CD4-positive, alpha-beta T cell (primary cell): ENCODE measurements at places on chromosomes 6 and 20. TPM values are rescaled to one million over a fixed set of nuclear protein-coding genes. Genes with fewer than 3 reads are reported as not detected.

DNA sequence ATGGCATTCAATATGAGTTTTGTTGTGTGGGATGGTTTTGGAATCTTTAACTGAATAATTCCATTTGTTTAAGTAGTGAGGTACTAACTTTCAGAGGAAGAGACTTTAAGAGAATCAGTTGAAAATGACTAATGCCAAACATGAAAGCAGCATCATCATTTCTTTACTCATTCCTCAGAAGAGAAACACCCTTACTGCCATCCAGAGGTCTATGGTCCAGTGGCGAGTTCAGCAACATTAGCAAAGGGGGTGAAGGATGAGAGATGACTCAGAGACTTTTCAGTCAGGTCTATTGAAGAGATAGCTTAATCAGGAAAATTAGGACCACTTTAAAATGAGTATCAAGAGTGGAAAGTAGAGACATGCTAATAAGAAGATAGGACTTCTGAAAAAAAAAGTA, 118.8 kb downstream of the COL19A1 start:
- DNase-seq = no peak

LEMD2 gene
- total RNA-seq = 122 TPM

DNA sequence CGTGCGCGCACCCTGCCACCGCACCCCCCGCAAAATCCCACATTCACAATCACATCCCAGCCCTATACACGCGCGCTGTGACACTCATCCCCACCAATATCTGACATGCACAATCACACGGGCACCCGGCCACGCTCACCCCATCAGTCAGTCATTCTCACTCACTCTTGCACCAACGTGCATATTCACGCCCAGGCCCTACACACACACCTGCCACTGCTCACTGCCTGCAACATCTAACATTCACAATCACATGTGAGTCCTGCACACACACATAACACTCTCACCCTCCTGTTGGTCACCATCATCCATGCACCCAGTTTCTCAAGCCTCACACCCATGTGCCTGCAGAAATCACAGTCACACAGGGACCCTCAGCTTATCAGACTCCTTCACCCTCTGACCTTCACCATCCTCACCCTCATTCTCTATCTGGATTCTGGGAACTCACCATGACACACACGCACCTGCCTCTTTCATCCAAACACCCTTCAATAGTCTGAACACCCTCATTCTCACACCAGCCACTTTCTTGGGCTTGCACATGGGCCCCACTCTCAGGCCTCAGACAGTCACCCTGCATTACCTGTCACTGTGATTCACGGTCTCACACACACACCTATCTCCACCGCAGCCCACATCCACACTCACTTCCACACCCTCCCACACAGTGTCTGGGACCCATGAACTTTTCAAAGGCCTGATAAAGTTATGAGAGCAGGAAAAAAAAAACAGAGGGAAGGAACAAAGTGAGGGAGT, 748 bp upstream of the ATP9A start:
- DNase-seq = no peak

- no peak for DNase-seq
Observed at GRCh38 chr6:46255528-46255927, 84.7 kb upstream of the ENPP5 start.

DNA sequence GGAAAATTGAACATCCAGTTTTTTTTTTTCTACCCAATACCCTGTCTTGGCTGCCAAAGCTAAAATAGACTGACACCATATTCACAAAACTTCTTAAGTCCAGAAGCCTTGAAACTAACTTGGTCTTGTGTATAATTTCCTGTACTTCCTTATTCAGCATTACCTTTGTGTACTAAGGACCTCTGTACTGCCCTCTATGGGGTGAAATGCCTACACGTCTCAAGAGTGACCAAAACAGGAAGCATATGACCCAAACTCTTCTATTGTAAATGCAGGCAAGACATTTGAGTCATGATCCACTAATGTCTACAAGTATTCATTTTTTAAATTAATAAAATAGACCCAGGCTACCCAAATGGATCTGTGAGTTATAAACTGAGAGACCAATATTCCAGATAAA, 50.4 kb downstream of the HMGCLL1 start:
- DNase-seq = no peak

GRCh38 chr6:113184736-113185135, 672.4 kb upstream of the MARCKS start:
- no peak for DNase-seq

TNNC2 gene
- 1.5 TPM for total RNA-seq

OR2B6 gene
- not detected for total RNA-seq

SLC22A3 gene
- total RNA-seq = not detected

MRAP2 gene
- not detected for total RNA-seq

TRAPPC3L gene
- total RNA-seq = not detected

GRCh38 chr6:79440598-79440997, 96.6 kb downstream of the LCA5 start:
- no peak for DNase-seq

- no peak for DNase-seq
Observed at GRCh38 chr6:153099636-153100035, 31.4 kb downstream of the RGS17 start.

GRCh38 chr20:51889466-51889865, 87.1 kb upstream of the SALL4 start:
- DNase-seq = no peak

DNA sequence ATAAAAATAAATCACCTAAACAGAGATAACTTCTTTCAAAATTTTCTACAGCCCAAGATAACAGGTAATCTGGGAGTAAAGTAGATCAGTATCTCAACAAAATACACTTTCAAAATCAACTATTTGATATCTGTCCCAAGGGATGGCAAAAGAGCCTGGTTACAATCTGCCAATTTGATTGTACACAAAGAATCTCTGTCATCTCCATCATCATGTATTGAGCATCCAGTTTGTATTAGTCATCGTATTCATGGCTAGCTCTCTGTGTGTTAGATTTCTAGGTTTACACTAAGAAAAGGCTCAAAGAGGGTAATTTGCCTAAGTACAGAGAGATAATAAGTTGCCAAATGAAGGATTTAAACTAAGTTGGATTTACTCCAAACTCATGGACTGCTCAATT, 329.0 kb upstream of the NRSN1 start:
- DNase-seq = no peak

TTLL9 gene
- not detected for total RNA-seq

GRCh38 chr6:89310929-89311328, 4.2 kb downstream of the GABRR2 start:
- DNase-seq = no peak

EZR gene
- total RNA-seq = 434 TPM

TAGAP gene
- total RNA-seq = 245 TPM

DNA sequence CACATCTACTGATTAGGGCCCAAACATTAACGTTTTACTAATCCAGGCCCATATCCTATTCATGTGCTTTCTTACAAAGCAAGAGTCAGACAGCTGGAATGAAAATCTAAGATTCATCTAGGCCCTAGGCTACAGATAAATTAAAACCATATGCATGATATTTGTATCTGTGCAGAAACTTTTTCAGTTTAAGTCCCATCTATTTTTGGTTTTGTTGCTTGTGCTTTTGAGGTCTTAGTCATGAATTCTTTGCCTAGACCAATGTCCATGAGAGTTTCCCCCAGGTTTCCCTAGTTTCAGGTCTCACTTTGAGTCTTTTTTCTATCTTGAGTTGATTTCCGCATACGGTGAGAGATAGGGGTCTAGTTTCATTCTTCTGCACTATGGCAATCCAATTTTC, 20.2 kb downstream of the ADNP start:
- DNase-seq = no peak

SUMO4 gene
- 8.6 TPM for total RNA-seq

HDGFL1 gene
- total RNA-seq = not detected

DNA sequence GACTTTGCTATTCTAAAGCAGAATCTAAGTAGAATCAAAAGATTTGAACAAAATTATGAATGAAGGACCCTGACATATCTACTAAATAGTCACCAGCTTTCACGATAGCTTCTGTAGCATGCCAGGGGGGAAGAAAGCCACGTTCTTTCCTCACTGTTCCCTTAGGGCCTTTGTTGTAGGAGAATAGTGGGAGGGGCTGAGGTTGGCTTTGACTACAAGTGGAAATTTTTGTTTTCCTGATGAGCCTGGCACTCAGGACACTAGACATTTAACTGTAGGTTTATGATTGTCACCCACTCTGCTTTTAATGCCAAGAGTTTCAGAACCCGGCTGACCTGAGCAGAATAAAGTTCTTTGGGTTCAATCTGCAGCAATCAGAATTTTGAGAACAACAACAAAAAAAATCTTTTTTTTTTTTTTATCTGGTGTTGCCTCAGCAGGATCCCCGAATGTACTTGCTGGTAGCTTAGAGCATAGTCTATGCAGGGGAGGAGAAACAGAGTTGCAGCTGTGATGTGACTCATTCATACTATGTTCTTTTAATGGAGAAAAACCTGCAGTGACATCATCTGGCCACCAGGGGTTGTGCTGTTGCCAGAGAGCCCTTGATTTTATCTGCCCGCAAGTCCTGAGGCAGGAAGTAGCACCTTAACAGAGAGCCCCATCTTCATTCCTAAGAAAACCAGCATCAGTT, 38.5 kb downstream of the TPD52L1 start:
- peak; percentile 42 for DNase-seq

FERMT1 gene
- not detected for total RNA-seq

LY6G6D gene
- not detected for total RNA-seq

PERP gene
- 1.3 TPM for total RNA-seq

DNA sequence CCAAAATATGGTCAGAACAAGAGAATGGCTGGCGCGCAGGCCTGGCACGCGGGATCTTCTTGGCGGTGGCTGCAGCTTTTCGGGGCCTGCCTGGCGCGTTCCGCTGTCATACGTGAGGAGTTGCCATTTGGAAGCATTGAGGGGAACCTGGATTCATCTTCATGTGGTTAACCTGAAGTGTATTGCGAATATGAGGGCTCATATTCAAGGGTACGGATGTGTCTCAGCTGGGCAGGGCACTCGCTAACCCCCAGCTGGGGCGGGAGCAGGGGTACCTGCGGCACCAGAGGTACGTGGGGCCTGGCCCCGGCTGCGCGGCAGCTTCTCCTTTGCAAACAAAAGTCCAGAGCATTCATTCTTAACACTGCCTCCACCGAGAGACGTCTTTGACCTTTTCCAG, 605.6 kb downstream of the QKI start:
- DNase-seq = no peak

- no peak for DNase-seq
Observed at GRCh38 chr20:278607-279571, 11.7 kb downstream of the C20orf96 start.

EMILIN3 gene
- total RNA-seq = 0.22 TPM

KIAA1755 gene
- not detected for total RNA-seq

- no peak for DNase-seq
Observed at GRCh38 chr6:166465671-166466087, 82.9 kb upstream of the MPC1 start.

CRISP2 gene
- total RNA-seq = not detected

GRCh38 chr20:48451401-48451800, 376.4 kb downstream of the PREX1 start:
- DNase-seq = no peak

PRSS16 gene
- total RNA-seq = 0.98 TPM
